ENCODE measurements at places on chromosomes 5 and 9.

GRCh38 chr5:62922191-62922590, 343.6 kb downstream of the LRRC70 start:
- no peak for DNase-seq

DNA sequence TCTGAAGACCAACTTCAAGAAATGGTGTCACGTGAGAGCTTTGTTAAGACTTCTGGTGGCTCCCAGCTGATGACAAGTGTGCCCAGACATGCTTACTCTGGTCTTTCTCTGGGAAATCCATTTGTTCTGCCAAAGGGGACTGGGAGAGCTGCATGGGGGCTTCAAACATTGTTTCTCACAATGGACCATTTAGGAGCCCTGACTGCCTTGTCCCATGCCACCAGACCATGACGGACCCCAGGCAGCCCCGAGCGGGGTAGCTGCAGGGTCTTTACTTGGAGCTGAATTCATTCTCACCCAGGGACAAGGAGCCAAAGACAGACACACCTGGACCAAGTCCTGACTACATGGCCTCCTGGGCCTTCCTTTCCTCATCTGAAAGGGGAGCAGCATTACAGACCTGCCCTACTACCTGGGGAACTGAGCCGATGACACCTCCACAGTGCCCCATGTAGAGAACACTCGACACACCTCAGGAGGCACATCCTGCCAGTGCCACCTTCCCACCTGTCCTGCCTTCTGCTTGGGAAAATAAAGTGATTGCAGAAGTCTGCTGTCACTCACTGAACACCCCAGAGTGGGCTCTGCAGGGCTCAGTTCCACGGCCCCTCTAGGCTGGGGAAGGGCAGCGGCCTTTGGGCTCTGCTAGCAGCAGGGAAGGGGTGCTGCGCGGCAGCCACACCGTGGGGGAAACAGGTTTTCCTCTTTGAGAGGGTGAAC, 169.0 kb downstream of the DAB2IP start:
- no peak for DNase-seq

- no peak for DNase-seq
Measured at GRCh38 chr5:56786346-56786745, 29.0 kb upstream of the MAP3K1 start.

DNA sequence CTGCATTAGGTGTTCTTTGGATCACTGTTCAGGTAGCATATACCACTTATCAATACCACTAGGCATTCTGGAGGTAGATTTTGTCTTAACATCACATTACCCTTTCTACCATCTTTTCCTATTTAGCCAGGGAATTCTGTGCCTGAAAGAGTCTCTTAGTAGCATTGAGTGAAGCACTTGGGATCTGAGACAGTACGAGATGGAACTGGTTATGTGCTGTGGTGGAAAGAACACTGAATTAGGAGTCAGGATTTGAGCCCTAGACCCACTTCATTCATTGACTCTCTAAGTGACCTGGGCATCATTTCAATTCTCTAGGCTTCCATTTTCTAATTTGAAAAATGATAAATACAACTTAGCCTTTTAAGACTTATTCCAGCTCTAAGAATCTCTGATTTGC, 291.1 kb downstream of the DMAC1 start:
- no peak for DNase-seq

DNA sequence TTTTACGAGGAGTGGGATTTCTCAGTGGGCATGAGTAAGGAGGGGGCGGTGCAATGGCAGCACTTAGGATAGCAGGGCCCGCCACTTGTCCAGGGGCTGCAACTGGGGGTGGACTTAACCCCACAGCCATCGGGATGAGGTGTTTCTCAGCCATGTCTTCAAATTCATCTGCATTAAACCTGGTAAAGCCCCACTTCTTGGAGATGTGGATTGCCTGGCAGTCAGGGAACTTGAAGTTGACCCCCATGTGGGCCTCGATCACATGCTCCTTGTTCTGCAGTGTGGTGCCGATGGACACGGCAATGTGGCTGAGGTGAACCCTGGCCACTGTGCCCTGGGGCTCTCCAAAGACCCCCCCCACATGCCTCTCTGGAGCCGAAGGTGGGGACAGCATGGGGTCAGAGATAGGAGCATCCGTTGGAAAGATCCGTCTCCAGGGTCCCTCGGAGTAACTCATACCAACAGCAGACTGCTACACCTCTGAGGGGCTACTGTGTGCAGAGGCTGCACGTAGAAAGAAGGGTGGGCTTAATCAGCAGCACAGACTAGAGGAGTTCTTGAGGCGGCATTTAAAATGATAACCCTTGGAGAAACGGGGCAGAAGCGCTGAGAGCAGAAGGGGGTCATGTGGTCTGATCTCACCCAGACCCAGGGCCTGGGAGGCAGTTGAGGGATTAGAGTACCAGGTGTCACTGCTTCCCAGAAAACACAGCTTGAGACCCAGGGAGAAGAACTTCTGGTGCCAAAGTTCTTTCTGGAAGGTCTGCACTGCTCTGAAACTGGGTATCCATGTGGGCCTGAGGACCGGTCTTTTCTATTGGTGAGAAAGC, 141.4 kb downstream of the MTX3 start:
- DNase-seq = no peak

DNA sequence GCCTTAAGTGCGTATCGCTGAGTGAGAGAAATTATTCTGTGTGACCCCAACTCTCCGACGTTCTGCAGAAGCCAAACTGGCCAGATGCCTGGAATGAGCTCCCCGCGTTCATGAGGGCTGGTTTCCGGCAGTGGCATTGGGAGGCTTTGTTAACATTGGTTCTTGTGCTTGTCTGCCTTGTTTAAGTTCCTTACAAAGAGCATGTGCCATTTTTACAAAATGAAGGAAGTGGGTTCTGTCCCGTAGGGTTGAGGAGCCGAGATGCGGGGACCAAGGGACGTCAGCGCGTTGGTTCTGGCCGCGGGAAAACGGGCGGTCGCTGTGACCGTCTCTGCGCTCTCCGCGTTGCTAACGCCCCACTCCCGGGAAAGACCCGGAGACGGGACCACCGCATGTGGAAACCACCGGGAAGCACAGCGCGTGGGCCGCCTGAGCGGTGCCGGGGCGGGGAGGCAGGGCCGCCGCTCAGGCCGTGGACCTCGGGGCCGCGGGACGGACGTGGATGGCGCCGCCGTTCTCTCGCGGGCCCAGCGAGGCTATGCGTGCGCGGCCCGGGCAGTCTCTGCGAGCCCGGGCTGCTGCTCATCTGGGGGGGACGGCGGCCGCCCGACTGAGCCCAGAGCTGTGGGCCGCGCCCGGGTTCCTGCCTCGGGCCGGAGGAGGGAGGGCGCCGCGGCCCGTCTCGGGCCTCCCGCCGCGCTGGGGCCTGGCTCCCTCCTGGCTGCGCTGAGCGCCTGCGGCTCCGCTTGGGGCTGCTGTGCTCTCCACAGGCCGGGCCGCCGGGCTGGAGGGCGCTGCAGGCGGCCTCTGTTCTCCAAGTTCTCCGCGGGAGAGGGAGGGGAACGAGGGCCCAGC, 13.4 kb downstream of the RABL6 start:
- no peak for DNase-seq

DNA sequence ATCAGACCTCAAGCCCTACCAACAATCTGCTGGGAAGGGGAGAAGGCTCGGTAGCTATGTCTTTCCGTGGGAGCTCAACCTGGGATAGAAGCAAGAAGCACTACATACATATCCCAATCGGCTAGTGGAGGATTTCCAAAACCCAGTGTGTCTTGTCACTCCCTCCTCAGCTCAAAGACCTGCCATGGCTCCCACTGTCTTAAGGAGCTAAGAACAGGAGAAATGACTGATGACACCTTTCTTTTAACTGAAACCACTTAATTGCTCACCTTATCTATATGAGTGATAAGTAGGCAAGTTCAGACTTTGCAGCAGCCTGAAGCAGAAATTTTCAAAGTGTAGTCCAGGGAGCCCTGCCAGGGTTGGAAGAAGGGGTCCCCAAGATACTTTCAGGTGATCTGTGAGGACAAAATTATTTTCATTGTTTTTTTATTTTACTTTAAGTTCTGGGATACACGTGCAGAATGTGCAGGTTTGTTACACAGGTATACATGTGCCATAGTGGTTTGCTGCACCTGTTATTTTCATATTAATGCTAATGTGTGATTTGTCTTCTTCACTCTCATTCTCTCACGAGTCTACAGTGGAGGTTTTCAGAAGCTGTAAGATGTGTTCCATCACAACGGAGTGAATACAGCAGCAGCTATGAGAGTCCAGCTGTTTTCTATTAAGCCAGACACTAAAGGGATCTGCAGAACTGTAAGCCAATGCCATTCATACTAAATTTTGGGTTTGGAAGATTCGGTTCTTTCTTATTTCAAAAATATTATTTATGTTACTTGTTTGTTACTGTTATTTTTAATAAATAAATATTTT, 41.4 kb downstream of the PAX5 start:
- no peak for DNase-seq

DNA sequence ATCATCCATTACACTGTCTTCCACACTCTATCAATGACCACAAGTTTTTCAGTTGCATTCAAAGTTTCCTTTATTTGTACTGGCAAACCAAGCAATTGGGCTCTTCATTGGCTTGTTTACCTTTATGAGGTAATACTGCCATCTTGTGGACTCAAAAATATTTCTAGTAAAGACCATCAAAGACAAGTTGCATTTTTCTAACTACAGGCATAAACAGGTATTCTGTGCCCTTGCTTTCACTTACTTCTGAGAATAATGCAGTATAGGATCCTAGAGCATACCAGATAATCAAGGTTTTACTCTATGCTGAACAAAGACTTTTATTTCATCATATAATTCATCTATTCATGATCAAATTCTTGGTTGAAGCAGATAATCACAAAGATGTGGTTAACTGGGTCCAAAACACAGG, 173.7 kb upstream of the POU5F2 start:
- peak; percentile 5 for DNase-seq

DNA sequence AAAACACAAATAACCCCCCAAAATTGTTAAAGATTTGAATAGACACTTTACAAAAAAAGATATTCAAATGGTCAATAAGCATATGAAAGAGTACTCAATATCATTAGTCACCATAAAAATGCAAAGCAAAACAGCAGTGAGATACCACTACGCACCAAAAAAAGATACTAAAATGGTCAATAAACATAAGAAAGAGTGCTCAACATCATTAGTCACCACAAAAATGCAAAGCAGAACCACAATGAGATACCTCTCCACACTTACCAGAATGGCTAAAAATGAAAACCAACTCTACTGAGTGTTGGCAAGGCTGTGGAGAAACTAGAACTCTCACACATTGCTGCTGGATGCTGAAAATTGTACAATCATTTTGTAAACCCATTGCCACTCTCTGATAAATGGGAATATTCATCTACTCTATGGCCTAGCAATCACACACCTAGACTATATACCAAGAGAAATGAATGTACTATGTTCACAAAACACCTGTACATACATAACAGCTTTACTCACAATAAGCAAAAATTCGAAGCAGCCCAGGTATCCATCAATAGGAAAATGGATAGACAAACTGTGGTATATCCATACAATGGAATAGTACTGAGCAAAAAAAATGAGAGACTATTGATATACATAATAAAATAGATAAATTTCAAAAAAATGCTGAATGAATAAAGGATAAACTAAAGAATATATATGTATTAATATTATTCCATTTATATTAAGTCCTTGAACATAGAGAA, 205.0 kb upstream of the DAPK1 start:
- DNase-seq = no peak

- no peak for DNase-seq
Measured at GRCh38 chr9:5486988-5487387, 23.3 kb upstream of the PDCD1LG2 start.

DNA sequence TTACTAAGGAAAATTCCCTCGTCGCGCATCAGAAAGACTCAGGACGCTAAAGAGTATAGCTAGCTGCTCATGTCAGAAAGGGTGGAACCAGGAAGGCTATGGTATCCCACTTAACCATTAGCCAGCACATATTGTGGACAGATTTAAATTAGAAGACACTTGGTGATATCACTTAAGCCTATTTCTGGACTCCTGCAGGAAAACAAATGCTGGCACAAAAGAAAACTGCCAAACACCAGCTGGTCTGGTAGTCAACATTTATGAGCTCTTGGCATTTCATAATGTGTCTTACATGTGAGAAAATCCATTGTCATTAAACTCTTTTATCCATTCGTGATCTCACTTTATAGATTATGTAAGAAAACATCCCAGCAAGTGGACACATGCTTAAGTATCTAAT, 377.4 kb downstream of the PTPRD start:
- DNase-seq = no peak

DNA sequence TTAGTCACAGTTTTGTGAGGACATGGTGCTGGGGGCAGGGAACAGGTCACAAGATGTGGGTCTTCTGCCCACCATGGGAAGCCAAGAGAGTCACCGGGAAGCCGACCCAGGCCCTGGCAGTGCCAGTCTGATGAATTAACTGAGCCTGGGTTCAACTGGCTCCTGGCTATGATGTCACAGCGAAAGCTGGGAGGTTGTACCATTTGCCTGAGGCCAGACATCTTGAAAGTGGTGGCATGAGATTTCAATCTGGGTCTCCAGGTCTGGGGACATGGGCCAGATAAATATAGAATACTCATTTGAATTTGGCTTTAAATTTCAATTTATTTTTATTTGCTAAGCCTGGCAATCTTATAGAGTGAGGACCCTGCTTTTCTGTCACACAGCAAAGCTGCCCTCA, 280.9 kb downstream of the NSG2 start:
- no peak for DNase-seq

DNA sequence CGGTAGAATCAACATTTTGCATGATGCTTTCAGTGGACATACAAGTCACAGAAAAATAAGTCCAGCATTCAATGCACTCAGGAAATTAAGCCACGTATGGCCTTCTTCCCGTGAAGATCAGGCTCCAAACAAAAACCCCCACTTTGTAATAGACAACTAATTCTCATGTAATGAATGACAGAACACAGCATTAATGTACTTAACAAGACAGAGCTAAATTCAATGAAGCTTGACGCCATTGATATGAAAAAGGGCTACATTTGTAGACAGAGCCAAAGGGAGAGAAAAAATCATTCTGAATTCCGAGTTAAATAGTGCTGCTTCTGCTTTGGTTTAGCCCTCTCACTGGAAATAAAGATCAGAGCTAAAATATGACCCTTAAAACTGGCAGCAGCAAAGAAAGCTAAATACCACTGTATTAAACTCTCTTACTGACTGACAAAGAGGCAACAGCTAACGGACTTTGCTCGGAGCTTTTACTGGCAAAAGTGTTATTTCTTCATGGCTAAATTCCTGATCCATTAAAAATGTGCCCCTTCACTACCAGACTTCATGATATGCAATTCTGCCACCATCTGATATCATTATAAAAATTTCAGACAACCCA, 250.5 kb downstream of the BNC2 start:
- no peak for DNase-seq

DNA sequence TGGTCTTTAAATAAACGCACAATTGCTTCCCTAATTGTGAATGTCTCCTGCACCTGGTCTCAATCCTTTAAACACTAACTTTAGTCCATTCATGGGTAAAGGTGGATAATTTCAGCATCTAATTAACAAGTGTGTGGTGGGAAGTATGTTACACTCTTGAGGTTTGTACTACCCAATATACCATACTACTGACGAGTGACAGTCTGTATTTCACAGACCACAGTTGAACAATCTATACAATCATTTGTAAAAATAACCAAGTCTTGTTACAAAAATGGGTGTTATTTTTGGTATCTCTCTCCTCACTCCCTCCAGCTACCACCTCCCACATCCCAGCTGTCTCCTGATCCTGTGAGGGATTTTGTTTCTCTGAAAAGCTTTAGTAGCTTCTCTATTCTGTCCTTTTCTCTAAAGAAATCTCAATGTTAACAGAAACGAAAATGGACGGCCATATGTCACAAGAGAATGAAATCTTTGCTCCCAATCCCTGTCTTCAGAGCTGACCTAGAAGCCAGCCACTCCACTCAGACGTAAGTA, 62.3 kb upstream of the ZNF366 start:
- no peak for DNase-seq

GRCh38 chr9:94773655-94774054, 47.2 kb downstream of the AOPEP start:
- no peak for DNase-seq

All from GM12878 (cell line).